Activated CD4-positive, alpha-beta T cell treated with anti-CD3 and anti-CD28 coated beads, Interleukin-2, amount 50 U/mL, for 1 hour (primary cell): ENCODE measurements at places on chromosomes 6 and 20.

GRCh38 chr6:122214605-122215318 lies 184.7 kb upstream of the HSF2 start:
- DNase-seq = no peak

GRCh38 chr20:32534661-32535240 lies 50.4 kb downstream of the NOL4L start:
- peak; percentile 66 for DNase-seq

GRCh38 chr6:98547634-98548033 lies 286.7 kb upstream of the POU3F2 start:
- DNase-seq = no peak

DNA sequence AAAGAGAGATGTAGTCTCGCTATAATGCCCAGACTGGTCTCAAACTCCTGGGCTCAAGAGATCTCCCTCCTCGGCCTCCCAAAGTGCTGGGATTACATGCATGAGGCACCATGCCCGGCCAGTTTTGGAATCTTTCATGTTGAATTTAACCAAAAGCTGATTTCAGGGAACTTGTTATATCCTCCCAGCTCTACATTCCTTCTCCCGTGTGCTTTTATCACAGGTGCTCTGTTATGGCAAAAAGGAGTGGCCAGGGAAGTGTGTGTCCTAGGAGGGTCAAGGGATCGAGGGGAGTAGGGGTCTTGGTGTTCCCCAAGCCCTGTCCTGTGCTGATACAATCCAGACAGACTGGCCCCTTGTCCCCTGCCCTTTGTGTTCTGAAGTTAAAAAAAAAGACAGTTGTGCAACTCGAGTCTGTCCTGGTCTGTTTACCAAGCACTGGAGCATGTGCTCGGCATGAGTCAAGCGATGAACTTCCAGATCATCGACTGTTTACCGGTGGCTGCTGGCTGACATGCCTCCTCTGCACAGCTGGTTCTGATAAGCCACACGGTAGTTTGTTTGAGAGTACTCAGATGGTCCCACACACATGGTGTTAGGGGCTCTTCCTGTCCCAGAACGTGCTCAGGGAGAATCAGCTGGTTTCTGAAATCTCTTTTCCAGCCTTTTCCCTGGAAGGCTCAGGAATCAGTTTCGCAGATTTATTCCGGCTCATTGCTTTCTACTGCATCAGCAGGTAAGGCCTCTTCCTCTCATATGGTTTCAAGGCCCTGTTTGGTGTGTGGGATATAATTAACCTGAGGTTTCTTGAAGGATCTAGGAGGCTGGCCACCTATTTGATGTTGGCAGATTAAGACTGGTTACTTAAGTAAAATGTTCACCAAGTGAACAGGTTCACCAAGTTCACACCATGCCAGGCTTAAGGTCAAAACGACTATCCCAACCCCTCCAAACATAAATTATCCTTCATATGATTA lies 52.6 kb upstream of the NAA20 start:
- DNase-seq = no peak

GRCh38 chr6:165986914-165987482 lies 180.7 kb downstream of the TBXT start:
- no peak for DNase-seq

DNA sequence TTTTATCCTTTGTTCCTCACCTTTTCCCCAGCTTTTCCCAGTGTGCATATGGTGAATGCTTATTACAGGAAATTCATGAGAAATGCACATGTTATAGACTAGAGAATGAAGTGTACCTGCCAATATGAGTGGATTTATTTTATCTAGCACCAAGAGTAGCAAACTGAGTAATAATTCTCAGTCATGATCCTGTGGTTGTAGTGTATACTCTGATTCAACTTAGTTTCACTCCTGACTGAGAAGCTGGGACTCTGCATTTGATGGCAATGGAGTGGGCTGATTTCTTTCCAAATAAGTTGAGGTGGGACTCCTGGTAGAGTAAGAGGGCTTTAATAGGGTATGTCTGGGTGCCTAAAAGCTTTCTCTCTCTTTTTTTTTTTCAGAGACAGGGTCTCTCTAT lies 4.0 kb downstream of the ABT1 start:
- DNase-seq = no peak

DNA sequence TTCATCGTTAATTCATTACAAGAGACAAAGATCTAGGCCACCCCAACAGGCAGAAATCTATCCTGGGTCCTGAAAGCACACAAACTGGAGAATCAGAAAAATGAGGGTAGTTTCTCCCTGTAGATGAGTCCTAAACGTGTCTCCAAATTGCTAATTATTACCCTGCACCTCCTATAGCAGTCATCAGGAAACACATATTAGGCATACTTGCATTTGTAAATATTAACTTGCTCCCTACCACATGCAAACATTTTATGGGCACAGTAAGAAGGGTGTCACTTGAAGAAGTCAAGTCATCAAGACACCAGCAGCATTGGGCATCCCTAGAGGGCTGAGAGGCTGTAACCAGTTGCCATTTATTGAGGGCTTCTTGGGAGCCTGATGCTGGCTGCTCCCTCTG lies 17.9 kb upstream of the SIRPB1 start:
- no peak for DNase-seq
